ENCODE measurements at places on chromosomes 7 and 10.
A peak's percentile ranks its signal among the peaks of the same experiment; 100 is the strongest.

- peak; percentile 68 for DNase-seq
Measured at GRCh38 chr10:58152673-58153263, 114.9 kb downstream of the IPMK start.

- DNase-seq = no peak
Measured at GRCh38 chr10:74244807-74245206, 93.8 kb downstream of the ADK start.

GRCh38 chr7:114657279-114657678 is 242.7 kb downstream of the FOXP2 start:
- DNase-seq = no peak

- no peak for DNase-seq
Measured at GRCh38 chr10:132628966-132629900, 91.6 kb downstream of the INPP5A start.

DNA sequence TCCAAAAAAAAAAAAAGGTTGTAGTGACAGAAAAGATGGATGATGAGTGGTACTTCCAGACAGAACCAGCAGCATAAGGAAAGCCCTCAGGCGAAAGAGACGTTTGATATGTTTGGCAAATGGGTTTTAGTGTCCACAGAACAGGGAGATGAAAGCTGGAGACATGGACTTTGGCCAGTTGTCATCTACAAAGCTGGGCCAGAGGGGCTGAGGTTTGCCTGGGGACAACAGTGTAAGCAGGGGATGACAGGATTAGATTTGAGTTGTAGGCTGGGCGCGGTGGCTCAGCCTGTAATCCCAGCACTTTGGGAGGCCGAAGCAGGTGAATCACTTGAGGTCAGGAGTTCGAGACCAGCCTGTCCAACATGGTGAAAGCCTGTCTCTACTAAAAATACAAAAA is 47.8 kb upstream of the ELN start:
- DNase-seq = no peak

DNA sequence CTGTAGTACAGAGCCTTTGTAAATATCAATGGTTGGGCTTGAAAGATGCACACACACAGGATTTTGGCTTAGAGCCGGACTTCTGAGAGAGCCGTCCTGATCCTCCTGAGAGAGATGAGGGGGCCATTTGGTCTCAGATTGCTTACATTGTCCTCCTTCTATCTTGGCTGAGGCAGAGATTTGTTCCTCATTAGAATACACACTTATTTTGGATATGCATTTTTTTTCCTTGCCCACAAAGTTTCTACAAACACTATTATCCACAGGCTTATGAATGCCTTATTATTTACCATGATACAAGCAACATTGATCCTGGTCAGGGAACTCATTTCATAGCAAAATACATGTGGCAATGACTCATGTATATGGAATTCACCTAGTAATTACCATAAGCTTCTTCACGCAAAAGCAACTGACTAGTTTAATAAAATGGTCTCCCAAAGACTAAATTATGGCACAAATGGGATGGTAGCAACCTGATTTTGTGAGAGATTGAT is 175.3 kb downstream of the MDFIC start:
- DNase-seq = no peak

DNA sequence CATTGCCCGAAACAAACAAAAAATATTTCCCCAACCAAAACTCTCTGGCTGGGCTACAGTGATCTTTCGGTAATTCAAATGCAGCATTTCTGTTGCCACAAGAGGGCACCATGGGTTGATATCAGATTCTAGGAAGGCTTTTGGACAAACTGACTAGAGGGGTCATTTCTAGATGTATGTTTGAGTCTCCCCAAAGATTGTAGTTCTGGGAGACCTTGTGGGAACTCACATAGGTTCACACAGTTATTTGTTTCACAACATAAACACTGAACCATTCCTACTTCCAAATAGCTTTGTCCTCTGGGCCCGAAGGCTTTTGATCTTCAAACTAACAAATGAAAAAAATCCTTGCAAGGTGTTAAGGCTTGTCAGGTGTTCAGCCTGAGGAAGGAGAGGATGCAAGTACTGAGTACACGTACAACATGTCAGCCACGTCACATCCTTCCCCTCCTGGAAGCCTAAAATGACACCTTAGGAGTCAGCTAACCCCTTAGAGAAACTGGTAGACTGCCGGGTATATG is 37.0 kb upstream of the IL15RA start:
- DNase-seq = peak; percentile 53

- DNase-seq = no peak
Measured at GRCh38 chr10:117677239-117677638, 134.7 kb downstream of the EMX2 start.
